ELF-1 (cell line): ENCODE measurements at places on chromosomes 12 and 14.

DNA sequence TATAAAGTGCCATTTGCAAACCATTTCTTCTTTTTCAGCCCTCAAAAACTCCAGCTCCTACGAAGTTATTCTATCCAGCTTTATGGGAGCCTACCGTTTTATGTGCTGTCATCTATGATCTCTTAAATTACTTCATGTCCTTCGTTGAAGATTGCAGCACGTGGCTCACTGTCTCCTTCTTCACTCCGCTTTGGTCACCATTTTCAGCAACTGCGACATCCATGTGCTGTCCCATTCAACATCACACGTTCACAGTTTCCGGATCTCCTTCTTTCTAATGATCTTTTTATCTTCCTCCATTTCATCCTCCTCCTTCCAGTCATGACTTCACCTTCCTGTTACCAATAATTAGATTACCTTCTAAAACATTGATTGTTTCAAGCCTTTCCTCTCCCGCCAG, 143.3 kb upstream of the KRAS start:
- DNase-seq = no peak

DNA sequence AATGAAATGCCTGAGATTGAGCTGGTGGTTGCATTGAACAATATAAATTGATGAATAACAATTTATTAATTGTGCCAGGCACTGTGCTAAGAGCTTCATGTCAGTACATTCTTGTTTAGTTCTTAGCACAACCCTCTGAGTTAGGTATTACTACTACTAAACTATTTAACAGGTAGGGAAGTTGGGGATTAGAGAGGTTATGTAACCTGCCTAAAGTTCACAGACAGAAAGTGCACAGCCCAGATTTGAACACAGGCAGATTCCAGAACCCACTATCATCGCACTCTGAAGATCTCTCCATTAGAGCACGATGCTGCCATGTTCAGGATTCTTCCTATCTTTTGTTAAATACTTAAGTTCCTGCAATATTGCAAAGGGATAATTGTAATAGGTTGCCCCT, 49.3 kb downstream of the ETV6 start:
- DNase-seq = no peak

DNA sequence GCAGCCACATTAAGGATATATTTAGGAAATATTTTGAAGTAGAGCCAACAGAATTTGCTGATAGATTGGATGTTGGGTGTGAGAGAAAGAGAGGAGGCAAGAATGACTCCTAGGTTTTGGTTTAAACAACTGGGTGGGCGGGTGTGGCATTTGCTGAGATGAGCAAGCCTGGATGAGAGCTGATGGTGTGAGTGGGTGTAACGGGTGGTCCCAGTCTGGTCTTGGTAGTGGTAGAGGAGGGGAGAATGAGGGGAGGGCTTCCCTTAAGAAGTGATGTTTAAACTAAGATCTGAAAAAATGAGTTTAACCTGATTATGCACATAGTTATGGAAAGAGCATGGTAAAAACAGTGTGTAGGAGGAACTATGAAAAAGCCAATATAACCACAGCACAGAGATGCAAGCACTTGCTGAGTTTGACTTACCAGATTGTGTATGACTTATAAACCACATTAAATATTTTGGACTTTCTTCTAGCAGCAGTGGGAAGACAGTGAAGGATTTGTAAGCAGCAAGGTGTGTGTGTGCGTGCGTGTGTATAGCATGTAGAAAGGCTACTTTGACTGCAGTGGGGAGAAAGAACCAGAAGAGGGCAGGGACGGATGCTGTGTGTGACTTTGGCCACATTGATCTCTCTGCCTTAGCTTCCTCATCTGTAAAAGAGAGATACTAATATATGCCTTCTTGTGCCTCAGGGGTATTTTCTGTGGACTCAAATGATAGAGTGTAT, 139.7 kb downstream of the PRIMA1 start:
- DNase-seq = peak; percentile 51

DNA sequence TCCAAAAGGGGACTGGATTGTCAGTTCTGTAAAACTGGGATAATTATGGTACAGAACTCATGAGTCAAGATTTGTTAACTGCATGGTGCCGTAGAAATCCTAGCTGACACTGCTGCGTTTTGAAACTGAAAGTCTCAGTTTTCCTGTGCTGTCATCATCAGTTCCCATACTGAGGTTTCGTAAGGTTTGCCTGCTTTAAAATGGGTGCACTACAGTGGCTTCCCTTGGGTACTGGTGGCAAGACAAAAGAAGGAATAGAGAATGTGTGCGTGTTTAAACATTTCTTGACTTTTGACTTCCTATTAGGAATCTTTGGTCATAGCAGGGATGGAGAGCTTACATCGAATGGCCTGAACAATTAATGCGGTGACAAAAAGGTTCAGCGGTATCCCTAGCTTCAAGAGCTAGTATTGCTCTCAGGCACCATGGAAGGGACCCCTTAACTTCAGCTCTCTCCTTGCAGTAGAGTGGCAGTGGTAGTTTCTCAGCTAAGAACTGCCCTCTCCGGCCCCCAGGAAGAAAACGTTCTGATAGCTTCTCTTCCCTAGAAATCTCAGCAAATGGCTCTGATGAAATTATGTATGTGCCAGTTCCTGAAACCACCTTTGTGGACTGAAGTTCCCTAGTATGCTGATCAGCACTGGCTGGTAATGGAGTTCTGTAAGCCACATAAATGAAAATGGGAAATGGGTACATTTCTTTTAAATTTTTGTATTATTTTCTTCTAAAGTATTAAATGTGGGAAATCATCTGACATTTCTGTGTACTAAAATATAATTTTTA, 28.9 kb downstream of the ANO6 start:
- DNase-seq = no peak

DNA sequence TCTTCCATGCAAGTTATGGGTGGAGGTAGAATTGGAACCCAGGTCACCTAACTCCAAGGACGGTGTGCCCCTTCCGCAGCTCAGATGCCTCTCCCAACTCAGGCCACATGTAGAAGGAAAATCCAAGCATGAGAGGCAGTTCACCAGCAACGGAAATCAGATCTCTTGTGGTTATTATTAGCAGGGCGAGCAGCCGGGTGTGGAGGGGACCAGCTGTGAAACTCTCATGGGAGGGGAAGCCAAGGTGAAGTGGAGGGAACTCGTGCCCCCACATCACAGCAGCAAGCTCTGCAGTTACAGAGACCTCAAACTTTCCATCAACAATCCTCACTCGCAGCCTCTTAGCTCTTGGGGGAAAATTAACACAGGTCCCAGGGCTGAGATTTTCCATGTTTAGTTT, 79.7 kb downstream of the KSR2 start:
- DNase-seq = no peak

- DNase-seq = no peak
Measured at GRCh38 chr12:38638401-38638800, 267.0 kb downstream of the CPNE8 start.

DNA sequence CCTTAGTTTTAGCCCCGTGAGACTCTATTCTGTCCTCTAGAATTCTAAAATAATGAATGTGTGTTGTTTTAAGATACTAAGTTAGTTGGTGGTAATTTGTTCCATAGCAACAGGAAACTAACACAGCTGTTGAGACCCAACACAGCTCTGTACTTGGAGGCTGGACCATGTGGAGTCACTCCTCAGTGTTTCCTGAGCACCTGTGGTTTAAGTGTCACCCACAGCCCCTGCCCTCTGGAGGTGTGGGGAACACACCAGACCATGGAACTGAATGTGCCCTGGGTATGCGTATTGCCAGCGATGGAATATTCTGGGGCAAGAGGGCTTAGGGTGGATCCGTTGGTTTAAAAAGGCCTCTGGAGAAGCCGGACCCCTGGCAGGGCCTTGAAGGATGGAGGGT, 16.6 kb upstream of the GPR68 start:
- DNase-seq = no peak

GRCh38 chr12:14920475-14921126, 17.7 kb downstream of the ERP27 start:
- no peak for DNase-seq

DNA sequence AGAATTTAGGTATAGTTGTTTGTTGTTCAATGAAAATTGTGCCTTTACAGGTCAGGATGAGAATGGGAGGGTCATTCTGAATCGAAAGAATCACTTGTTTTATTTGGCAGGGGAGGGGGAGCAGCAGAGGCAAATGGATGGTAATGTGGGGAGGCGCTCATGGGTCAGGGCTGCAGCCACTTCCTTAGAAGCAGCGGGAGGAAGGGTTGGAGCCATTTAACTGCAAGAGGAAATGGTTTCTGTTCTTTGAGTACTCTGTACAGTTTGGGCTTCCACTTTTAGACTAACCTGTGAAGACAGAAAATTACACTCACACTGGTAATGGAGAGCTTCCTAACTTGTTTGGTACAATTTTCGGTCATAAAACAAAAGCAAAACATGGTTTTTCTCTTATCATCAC, 57.2 kb downstream of the PIWIL1 start:
- no peak for DNase-seq

DNA sequence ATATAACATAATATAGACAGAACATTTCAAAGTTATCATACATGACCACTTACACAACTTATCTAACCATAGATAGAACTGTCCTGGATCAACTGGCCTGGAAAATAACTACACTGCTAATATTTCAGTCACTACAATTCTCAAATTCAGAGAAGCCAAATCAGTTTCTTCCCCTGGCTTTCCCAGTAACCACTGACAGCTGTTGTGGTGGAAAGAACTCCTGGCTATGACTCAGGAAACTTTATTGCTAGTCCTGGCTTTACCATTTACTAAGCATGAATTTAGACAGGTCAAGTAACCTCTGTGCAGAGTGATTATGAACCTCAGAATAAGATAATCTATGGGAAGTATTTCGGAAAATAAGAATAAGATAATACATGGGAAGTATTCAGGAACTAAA, 244.9 kb upstream of the DIO2 start:
- DNase-seq = no peak

DNA sequence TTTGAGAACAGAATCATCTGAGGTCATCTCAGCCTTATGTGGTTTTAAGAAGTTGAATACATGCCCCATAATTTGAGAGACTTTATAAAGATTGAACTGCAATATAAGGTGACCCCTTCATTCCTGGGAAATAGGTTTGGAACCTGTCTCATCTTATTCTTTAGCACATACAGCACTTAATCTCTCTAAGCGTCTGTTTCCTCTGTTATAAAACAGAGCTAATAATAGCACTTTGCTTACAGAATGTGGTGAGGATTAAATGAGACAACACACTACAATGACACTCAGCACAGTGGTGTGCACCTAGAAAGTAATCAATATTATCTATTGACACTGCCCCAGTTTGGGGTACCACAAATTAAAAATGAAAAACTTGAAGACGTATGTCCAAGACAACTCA, 102.1 kb downstream of the DUSP6 start:
- no peak for DNase-seq
